ENCODE measurements at places on chromosomes 11 and 22. TPM values are rescaled to one million over a fixed set of nuclear protein-coding genes. Genes with fewer than 3 reads are reported as not detected.

Gene KIF18A
- 1.9 TPM for total RNA-seq

Gene SMIM35
- not detected for total RNA-seq

Gene GAL3ST3
- not detected for total RNA-seq

Gene FANCF
- total RNA-seq = 2.7 TPM

Gene MRGPRX4
- total RNA-seq = not detected

Gene NXPE4
- not detected for total RNA-seq

Gene TMEM86A
- total RNA-seq = 3.4 TPM

Gene DEUP1
- not detected for total RNA-seq

Gene PANX2
- total RNA-seq = not detected

Gene ALDH3B1
- total RNA-seq = 19.2 TPM

Gene BAIAP2L2
- total RNA-seq = 2.3 TPM

Gene FGF4
- not detected for total RNA-seq

Gene SCO2
- total RNA-seq = 7.0 TPM

Gene SYT7
- 4.0 TPM for total RNA-seq

Gene OR52H1
- total RNA-seq = not detected

Gene SLC16A8
- total RNA-seq = 0.17 TPM

Gene FOLR1
- total RNA-seq = not detected

Gene APOL5
- not detected for total RNA-seq

Gene CD59
- 340 TPM for total RNA-seq

Gene TNNI2
- not detected for total RNA-seq

Gene IFITM1
- 123 TPM for total RNA-seq

Gene PTGDR2
- 1.7 TPM for total RNA-seq

Gene GAS2
- 2.4 TPM for total RNA-seq

All from subcutaneous adipose tissue (tissue), 4 donors.